ENCODE measurements at places on chromosomes 7 and 10.

GRCh38 chr10:124069341-124070264 lies 23.8 kb downstream of the CHST15 start:
- DNase-seq: no peak

GRCh38 chr7:1219498-1219897 lies 13.2 kb upstream of the UNCX start:
- no peak for DNase-seq

DNA sequence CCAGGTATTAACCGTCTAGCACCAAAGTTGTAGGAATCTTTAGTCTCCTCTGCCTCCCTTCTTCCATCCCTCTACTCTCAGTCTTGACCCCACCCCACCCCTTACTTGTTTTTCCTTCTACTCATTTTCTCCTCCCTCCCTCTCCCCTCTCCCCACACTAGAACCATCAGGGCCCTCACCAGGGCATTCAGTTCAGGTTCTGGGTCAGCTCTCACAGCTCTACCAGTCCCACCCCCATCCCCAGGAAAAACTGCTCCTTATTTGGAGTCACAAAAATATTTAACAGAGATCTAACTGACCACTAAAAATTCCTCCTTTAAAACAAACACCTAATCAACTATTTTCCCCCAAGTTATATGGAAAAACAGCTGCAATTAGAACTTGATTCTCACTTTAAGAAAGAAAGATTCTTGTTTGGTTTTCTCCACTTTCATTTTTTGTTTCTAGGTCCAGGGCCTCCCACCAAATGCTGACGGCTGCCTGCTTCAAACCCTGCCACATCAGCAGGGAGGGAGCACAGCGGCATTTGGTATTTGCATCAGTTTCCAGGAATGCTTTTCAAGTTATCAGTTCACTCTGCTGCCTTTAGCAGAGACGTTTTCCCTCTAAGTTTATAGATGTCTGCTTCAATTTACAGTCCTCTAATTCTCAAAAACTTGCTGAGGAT lies 2.8 kb upstream of the COL1A2 start:
- DNase-seq: no peak

DNA sequence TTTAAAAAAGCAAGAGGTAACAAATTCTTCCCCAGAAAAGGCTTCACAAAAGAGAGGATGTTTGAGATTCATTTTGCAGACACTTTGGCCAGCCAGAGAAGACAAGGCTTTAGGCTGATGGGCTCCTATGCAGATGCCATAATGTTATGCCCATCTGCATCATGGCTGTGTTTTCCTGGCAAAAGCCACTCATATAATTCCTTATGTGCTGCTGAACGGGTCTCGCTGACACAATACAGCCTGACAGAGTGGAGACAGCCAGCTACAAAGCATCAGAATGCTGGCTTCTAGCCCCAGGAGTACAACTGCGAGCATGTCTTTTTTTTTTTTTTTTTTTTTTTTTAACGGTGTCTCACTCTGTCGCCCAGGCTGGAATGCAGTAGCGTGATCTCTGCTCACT lies 1157.4 kb upstream of the AUTS2 start:
- no peak for DNase-seq

- no peak for DNase-seq
These were observed 975.2 kb downstream of the SORCS1 start for GRCh38 chr10:106189292-106189691.

DNA sequence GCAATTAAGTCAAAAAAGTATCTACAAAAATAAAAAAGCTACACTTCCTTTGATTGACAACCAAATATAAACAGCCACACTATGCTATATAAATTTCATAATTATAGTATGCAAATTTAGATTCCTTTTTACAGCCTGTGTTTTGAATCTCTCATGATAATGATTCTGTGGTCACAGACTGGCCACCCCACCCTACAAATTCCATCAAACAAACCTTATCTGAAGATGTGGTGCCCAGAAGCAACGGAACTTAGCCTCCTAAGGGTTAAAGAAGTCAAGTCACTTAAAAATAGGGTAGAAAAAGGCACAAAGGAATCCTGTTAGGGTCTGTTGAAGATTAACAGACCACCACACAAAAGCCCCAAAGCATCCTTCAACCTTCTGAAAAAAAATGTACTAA lies 351.8 kb downstream of the INHBA start:
- DNase-seq: no peak

DNA sequence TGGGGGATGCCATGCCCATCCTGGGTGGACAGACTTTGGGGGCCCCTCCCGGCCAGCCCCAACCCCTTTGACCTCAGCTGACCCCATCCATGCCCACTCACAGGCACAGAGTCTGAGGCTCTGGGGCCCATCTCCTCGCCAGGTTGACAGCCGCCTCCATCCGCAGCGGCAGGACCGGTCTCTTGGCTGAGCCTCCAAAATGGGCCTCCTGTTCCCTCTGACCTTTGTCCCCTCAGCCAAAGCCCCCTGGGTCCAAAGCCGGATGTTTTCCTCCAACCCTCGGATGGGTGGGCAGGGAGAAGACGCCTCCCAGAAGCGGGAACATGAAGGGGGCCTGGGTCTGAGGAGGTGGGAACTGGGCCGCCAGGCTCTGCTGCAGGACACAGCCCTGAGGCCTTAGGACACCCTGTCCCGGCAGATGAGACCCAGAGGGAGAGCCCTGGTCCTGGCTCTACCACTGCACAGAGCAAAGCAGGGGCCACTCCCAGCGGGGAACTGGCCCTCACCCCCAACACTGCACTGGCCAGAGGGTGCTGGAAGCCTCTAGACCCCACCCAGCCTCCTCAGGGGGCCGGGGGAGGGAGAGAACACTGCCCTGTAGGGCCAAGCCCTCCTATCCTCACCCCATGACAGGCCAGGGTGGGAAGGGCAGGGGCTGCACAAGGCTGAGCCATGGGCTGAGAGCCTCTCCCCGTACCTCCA lies 12.6 kb downstream of the PDGFA start:
- DNase-seq: no peak

GRCh38 chr7:130491841-130492522 lies at the start of gene MEST:
Gene MEST (plus strand): TSS chr7:130492085. CDS start chr7:130492314, 229 bp downstream.
- DNase-seq: no peak

- no peak for DNase-seq
These were observed 177.5 kb downstream of the RELN start for GRCh38 chr7:103811997-103812396.

GRCh38 chr10:96280859-96281258 lies 9.5 kb upstream of the BLNK start:
- DNase-seq: no peak

DNA sequence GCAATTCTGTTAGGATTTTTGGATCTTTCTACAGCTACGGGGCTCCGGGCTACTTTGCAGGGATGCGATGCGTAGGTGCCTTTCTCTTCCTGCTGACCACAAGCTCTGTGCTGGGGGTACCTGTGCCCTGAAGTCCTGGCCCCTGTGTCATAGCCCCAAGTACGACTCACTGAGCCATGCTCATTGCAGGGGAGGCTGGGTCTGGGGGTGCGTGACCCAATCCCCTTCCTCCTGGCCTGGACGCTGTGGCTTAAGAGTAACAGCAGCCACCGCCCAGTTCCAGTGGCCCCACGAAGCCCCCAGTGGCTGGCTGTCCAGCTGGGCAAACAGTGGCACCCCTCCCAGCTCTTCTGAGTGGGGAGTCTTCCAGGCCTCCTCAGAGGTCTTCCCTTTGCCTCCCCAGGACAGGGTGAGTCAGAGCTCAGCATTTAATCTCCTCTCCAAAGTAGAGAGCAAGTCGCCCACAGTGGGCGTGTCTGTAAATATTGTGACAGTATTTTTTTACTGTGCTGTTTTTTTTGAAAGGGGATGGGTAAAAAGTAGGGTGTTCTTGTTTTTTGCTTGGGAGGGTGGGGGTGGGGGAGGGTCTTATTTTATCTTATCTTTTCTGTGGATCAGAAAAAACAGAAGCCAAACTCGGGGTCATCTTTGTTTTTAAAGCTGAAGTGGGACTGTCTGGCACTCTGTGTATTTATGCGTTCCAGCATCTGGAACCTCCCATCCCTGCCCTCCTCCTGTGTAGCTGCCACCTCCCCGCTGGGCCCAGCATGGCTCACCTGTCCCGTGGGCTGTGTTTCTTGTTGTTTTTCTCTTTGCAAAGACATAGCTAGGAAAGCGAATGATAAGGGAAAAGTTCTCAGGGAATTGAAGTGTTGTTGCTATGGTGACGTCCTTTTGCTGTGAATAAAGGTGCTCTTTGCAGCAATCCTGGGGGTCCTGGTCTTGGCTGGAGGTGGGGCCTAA lies 8.2 kb downstream of the LFNG start:
- peak; percentile 51 for DNase-seq

DNA sequence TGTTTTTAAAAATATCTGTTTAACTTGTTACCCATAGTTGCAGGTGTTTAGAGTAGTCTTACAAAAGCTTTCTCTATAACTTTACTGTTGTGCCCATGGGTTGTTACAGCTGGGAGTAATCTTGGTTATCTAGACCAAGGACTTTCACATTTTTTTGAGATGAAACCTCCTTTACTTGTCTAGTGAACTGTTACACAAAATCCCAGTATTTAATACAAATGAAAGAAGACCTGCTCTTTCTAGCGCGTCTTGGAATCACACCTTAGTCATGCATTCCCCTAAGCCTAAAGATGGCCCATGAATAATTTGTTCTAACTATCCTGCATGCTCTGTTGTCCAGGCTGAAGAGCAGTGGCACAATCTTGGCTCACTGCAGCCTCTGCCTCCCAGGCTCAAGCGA lies 38.0 kb downstream of the CSGALNACT2 start:
- no peak for DNase-seq

Data from CD4-positive, alpha-beta T cell treated with Interleukin-1 beta for 1 hour (primary cell).